Hematopoietic multipotent progenitor cell treated with erythropoietin and hydrocortisone succinate and interleukin-3 and kit ligand, for 17 days (in vitro differentiated cells): ENCODE measurements at places on chromosomes 12 and 14.

DNA sequence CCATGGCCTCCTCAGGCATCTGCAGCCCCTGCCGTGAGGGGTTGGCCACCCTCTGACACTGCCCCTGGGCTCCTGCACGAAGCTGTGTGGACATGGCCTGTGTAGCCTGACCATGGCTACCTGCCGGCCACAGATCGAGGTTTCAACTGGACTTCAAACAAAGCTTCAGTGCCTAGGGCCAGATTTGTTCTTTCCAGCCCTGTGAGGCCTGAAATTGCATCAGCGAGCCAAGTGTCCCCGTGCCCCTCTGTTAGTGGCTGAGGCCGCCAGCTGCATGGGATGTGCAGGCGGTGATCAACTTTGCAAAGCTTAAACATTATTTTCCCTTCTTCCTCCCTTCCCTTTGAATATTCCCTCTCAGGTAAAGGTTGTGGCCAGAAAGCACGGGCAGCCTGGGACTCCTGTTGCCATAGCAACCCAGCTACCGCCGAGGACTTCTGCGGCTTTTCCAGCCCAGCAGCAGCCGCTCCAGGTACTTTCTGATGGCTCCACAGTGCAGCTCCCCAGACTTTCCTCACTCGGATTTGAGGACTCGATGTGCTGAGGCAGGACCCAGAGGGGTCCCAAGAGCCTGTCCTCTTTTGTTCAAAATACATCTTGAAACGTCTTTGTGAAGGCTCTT lies 35.8 kb downstream of the DDX51 start:
- DNase-seq: no peak

DNA sequence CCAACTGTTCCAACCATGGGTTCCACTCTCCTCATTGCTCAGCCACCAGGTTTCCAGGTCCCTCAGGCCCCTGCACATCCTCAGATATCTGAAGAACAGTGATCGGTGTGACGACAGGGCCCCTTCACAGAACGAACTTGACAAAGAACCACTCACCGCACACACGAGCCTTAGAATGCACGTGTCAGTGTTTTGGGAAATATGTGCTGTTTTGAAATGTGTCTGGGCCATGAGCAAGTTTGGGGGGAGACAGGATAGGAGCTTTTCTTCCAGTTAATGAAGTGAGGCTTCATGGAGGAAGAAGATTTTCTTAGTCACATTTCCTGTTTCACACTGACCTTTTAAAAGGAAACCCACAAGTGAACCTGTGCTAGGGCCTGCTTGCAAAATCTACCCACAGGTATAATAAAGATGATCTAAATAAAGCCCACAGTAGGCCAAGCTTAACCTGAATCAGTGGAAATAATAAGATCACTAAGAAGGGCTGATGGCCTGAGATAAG lies 58.6 kb downstream of the ZFP36L1 start:
- DNase-seq: no peak

- no peak for DNase-seq
Measured at GRCh38 chr14:96055065-96055752, 16.0 kb downstream of the C14orf132 start.

DNA sequence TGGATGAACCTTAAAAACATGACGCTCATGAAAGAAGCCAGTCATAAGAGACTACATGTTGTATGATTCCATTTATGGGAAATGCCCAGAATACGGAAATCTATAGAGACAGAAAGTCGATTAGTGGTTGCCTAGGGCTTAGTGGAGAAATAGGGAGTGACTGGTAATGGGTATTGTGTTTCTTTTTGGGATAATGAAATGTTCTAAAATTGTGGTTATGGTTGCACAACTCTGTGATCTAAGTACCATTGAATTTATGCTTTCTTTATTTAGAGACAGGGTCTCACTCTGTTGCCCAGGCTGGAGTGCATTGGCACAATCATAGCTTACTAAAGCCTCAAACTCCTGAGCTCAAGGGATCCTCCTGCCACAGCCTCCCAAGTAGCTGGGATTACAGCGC lies 8.0 kb downstream of the RBMS2 start:
- DNase-seq: no peak

- DNase-seq: peak; percentile 89
Measured at GRCh38 chr12:93570552-93571364, 1.7 kb upstream of the SOCS2 start.

DNA sequence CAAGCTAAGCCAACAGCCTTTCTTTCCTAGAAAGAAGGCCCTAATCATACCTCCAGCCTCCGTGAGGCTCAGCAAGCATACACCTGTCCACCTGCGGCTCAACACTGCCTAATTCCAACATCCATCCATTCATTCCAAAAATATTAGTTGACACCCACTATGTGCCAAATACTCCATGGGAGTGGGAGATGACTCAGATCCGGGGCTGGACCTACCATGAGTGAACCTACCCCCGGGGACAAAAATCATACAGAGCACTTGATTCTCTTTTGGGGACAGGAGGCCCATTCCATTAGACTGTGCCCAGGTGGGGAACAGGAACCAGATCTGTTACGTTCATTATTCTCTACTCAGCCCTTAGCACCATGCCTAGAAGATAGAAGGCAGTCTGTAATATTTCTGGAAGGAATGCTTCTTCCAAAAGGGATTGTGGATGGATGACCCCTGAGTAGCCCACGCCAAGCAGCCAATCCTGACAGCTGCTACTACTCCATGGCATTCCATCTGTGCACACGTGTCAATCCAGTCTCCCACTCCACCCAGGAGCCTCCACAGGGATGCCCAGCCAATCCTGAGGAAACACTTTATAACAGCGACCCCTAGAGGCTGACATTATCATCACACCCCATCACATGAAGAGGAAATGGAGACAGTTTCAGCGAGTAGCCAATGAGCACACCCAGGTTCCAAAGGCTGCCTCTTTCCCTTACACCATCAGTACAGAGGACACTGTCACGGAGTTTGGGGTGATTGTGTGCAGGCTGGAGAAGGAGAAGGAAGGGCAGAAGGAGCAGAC lies 170.7 kb downstream of the ESRRB start:
- peak; percentile 39 for DNase-seq
